Calu3 (cell line): ENCODE measurements at places on chromosomes 6 and 20. TPM values are rescaled to one million over a fixed set of nuclear protein-coding genes. Genes with fewer than 3 reads are reported as not detected.

SLC17A2 gene
- total RNA-seq = not detected in 2 replicates

MAS1 gene
- total RNA-seq = not detected in 2 replicates

TFAP2D gene
- not detected in 2 replicates for total RNA-seq

KHDC1L gene
- total RNA-seq = not detected in 2 replicates

BTNL2 gene
- not detected in 2 replicates for total RNA-seq

CPXM1 gene
- 0.14 and 0.29 TPM in 2 replicates for total RNA-seq

IGF2R gene
- 109 and 127 TPM in 2 replicates for total RNA-seq

MMP24 gene
- total RNA-seq = 5.8 and 8.2 TPM in 2 replicates

LPA gene
- total RNA-seq = not detected in 2 replicates

BPIFB2 gene
- not detected in 2 replicates for total RNA-seq

HAO1 gene
- total RNA-seq = not detected in 2 replicates

TMEM170B gene
- 1.9 and 2.2 TPM in 2 replicates for total RNA-seq
